Effector CD8-positive, alpha-beta T cell (primary cell): ENCODE measurements at places on chromosomes 7 and 10.

GRCh38 chr10:80536361-80536835, 1.3 kb upstream of the SH2D4B start:
- DNase-seq = no peak

DNA sequence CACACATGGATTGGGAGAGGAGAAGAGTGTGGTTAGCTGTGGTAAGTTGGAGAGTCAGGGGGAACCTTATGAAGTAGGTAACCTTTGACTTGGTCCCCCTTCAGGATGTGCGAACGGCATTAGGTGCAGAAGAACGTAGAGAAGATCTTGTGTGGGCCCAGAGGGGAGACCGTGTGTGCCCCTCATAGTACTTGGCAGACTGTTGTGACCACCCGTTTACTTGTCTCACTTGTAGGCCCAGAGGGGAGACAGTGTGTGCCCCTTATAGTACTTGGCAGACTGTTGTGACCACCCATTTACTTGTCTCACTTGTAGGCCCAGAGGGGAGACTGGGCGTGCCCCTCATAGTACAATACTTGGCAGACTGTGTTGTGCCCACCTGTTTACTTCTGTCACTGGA, 2.6 kb downstream of the GTPBP4 start:
- no peak for DNase-seq

DNA sequence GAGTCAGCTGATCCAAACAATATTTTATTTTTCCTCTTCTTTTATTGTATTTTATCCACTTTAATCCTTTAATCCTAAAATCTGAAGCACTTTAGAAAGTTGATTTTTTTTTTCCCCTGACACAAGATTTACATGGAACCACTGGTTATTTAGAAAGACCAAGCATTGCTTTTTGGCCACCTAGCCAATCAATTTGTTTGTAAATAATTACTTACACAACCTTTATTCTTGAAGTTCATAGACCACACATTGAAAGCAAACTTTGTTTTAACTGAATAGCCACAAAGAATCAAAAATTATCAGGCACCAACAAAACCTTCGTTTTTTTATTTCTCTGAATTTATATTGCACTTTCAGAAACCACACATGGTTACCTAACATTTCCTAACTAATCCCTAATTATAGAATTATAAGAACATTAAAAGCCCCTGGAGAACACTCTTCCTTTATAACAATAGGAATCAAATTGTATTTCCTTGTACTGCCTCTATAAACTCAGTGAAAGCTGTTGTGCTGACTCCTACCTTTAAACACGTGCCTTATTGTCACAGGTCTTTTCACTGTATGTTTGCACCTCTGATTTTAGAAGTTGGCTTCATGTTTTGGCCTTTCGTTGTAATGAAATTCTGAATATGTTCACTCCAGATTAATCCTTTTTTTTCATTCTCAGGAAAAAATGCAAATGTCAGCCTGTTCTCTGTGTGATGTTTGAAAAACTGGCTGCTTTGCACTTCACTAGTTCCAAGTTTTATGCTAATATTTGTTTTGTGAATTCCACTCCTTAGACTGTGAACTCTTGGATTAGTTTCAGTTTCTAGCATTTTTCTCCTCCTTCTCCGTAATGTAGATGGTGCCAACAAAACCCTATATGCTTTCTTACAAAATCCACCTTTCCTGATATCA, 1511.9 kb downstream of the REEP3 start:
- no peak for DNase-seq

GRCh38 chr10:69382382-69383117, 34.2 kb downstream of the TACR2 start:
- DNase-seq = no peak

- DNase-seq = no peak
These were observed 221.7 kb downstream of the KIAA1217 start for GRCh38 chr10:24430591-24430990.

DNA sequence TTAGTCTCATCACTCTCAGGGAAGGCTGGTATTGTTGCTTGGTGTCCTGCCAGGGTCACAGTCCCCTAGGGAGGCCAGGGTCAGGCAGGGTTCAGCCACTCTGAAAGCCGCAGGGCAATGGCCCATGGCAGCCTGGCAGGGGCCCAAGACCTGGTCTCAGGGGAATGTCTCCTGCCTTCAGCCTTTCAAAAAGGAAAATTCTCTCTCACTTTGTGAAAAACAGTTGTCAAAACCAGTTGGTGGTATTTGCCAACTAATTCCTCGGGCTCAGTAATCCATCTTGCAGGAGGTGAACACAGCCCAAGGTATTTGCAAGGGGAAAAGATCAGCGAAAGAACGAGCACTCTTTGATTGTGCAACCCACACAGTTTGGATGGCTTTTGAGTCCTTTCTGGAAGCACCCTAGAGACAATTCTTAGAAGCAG, 101.5 kb downstream of the JCAD start:
- no peak for DNase-seq

DNA sequence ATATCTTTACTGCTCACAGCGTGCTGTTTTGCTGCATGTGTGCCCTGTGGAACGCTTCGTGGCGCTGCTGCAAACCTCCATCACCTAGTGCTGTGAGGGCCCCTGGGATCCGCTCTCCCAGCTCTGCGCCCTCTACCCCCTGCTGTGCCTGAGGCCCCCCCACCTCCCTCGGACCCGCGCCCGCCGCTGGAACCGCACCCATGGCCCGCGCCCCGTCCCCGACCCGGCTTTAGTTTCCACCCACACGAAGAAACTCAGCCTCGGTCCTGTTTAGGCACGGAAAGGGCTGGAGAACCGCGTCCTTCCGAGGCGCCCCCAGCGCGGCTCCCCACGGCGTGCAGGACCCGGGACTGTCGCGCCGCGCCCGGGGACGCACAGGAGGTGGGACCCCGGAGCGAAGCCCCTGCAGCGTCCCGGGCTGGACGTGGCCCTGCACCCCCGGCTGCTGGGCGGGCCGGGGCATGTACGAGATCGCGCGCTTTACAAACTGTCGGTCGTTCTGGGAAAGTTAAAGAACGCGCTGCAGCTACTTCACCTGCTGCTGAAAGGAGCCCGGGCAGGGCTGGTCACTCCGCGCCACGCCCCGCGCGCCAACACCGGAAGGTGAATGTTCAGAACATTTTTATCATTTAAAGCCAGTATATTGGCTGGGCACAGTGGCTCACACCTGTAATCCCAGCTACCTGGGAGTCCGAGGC, 54.3 kb downstream of the BMS1 start:
- no peak for DNase-seq

GRCh38 chr10:79985481-79986072, 36.7 kb upstream of the SFTPD start:
- DNase-seq = no peak

DNA sequence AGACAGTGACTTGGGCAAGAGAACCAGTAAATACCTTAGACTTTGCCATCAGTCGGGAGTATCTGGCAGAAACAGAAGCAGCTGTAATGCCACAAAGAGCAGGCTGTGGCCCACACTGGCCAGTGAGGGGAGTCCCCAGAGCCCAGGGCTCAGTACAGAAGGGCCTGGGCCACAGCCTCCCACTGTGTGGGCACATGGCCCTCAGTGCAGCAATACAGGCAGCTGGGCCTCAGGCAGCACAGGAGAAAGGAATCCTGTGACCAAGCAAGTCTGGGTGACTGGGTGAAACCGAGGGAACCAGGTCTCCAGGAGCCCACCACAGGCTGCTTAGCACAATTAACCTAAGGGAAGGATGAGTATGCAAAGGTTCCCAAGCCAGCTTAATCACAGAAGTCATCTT, 14.0 kb downstream of the WDR91 start:
- no peak for DNase-seq

DNA sequence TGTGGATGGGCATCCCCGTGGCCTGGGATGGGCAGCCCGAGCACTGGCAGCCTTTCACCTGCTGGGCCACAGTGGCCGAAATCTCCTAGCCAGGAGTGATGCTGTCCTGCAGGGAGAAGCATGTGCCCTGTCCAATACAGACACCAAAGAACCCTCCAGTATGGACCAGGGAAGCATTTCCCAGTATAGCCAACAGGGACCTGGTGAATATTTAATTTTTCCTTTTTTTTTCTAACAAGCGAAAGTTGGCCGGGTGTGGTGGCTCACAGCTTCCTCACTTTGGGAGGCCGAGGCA, 11.0 kb downstream of the IMPDH1 start:
- no peak for DNase-seq

- no peak for DNase-seq
These were observed 75.0 kb upstream of the HECTD2 start for GRCh38 chr10:91335147-91335546.

- DNase-seq = no peak
These were observed 137.2 kb upstream of the RSU1 start for GRCh38 chr10:16954280-16955030.

DNA sequence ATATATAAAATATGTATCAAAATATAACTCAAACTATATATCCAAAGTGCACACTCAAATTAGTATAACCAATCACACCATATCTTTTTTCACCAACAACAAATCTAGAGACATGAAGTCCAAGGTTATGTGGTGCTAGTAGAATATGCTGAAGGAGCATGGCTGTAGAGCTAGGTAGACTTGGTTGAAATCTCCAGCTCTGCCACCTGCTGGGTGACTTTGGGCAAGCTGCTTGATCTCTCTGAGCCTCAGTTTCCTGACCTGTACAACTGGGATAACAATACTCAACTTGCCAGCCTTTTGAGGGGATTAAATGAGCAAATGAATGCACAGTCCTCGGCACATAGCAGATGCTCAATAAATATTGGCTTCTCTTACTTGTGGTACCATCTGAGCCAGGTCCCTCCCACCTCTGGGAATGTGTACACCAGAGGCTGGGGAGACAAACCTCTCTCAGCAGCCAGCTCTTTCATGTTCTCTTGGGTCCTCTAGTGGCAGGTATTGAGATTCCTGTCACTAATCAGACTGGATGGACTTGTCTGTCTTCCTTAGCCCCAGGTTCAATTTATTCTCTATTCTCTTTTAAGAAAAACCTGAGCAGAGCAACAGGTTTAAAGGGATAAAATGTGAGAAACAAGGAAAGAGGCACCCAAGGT, 94.3 kb upstream of the PDE1C start:
- DNase-seq = no peak

- no peak for DNase-seq
These were observed 105.6 kb downstream of the APBB1IP start for GRCh38 chr10:26543567-26544306.

DNA sequence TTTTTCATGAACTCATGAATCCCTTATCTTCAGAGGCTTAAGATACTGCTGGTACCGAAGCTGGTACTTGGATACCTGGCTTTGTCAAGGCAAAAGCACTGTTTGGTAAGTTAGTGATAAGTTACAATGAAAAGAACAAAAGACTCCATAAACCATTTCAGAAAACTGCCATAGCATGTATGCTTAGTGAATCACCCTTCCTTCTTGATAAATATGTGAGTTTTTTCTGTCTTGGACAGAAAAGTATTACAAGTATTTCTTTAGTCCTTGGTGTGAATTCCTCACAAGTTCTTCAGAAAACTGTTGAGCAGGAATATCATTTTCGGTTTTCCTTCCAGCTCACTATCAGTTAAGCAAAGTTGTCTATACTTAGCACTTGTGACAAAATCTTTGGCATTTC, 25.6 kb downstream of the PUS7 start:
- no peak for DNase-seq

GRCh38 chr10:88793712-88794299, 8.7 kb upstream of the LIPM start:
- no peak for DNase-seq

DNA sequence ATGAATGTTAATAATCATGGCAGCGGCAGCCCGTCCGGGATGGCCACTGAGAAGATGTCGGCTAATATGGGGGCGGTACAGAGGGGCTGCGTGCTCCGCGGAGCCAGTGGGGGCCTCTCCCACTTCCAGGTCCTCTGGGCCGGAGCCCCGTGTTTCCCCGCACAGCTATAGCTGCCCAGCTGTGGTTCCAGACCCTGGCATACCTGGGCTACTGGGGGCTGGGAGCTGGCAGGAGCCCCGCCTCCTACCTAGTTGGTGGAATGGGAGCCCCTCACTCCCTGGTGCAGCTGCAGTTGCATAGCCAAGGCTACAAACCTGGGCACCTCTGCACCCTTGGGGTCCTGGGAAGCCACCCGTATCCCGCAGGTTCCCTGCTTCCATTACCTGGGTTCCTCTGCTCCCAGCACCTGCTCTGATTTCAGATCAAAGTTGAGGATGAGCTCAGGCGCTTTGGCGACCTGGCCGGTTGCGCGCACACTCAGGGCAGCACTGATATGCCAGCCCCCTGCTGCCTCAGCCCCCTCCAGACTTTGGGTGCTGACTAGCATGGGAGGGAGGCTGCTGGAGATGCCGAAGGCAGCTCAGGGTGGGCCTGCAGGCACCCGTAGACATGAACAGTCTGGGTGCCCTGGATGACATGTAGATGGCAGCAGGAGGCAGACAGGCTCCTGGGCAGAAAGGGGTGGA, 236.5 kb upstream of the SEMA3D start:
- no peak for DNase-seq

DNA sequence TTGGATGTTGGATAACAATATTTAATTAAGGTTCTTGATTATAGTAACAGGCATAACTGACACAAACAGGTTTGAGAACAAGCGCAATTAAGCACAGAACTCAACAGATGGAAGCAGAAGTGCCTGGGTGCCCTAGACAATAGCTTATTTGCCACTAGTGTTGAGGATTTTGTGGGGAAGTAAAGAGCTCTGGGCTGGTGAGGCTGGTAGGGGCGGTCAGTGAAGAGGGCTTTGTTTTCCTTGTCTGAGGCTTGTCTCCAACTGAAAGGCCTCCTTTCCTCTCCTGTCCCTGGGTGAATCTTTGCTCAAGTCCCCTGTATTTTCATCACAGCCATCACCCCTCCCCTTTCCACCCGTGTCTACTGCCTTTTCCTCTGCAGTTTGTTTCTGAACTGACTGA, 104.6 kb downstream of the KAT6B start:
- no peak for DNase-seq

DNA sequence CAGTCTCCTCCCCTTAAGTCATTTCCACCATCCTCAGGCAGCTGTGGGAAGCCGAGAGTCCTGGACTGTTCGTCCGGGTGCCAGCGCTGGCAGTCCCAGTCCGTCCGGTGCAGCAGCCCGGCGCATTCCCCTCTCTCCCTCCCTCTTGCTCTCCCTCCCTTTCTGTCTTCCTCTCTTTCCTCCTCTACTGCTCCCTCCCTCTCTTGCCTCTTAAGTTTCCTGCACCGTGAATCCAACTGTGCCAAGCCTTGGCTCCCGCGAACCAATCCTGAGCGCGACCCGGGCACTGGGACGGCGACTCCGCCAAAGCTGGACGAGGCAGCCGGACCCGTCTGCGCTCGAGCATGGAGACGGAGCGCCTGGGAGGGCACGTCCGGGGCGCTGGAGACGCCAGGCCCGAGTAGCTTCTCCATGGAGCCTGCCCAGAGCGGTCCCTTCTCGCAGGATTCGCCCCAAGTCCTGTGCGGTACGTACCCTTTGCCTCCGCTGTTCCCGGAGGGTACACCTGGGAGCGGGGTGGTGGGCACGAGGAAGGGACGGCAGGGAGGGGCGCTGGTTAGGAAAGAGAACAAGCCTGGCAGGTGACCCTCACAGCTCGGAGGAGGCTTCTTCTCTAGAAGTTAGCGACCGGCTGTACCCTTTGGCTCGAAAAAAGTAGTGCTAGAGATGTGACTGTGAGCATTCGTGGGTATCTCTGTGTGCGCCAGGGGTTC, 1.0 kb downstream of the NXPH1 start:
- no peak for DNase-seq

- no peak for DNase-seq
These were observed 591.4 kb downstream of the SORCS1 start for GRCh38 chr10:106573106-106573505.

GRCh38 chr10:128062881-128063563, 63.2 kb downstream of the MKI67 start:
- no peak for DNase-seq
